ENCODE measurements at places on chromosomes 2 and 18.

DNA sequence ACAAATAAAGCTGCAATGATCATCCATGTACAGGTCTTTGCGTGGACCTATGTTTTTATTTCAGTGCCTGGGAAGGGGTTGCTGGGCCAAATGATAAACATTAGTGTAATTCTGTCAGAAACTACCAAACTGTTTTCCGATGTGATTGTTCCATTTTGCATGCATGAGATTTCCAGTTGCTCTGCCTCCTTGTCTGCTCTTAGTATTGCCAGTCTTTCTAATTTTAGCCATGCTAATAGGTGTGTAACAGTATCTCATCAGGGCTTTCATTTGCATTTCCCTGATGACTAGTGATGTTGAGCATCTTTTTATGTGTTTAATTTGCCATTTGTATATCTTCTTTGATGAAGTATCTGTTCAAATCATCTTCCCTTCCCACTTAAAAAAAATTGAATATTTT lies 67.5 kb downstream of the SP110 start:
- DNase-seq: no peak

- no peak for DNase-seq
Measured at GRCh38 chr2:19667085-19667484, 234.7 kb downstream of the TTC32 start.

DNA sequence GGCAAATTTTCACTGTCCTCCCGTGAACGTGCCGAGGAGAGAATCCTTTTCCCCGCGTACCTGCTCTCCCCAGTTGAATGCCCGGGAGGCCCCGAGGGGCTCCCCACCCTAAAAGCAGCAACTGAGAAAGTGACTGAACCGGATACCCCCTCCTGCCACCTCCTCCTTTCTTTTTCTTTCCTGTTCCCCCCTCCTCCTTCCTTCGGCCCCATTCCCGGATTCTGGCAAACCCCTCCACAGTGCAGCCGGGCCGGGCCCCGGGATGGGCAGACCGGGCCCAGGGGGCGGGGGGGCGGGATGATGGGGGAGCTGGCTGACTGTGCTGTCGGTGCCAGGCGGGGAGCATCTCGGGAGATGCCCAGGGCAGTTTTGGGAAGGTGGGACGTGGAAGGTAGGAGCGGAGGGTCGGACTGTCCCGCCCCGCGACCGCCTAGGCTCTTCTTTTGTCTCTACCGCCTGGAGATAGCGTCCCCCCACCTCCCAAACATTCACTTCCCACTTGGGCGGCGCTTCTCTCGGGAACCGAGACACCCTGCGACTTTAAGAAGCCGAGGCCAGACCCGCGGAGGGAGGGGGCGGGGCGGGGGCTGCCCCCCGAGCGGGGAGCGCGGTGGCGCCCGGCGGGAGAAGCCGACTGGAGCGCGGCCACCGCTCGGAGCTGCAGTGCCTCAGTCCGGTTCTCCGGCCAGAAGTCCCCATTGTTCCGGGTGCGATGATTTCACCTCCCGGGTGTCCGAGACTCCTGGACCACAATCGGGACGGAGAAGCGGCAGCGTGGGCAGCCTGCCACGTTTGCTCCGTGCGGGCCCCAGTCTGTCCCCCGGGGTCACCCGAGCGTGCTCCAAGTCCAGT lies 8.2 kb downstream of the DLX2 start:
- DNase-seq: no peak

DNA sequence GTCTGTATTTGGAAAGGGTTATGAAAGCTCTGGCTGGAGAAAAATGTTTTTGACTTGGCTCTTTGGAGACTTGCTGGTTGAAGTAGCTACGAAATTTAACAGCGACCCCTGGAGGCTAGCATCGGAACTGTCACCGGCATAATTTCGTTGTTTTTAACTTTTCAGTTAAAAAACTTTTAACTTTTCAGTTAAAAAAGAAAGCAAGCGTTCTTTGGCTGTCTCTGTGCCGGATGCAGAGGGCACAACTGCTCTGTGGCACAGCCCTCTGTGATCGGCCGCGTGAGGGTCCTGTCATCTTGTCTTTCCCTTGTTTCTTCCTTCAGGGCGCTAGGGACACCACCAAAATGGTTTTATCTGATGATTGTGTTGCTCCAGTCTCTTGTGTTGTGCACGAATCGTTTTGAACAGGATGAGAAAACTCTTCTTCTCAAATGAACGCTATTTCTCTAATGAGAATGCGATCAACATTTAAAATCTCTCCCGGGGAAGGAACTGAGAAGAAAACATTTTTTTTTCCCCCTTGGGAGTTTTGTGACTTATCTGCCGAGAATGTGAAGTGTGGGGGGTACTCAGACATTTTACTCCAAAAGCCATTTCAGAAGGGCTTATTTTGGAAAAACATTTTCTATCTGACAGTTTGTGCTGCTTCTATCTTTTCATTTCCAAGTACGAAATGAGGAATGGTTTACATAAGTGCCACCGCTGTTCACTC lies 57.1 kb downstream of the ADCYAP1 start:
- DNase-seq: peak; percentile 7

DNA sequence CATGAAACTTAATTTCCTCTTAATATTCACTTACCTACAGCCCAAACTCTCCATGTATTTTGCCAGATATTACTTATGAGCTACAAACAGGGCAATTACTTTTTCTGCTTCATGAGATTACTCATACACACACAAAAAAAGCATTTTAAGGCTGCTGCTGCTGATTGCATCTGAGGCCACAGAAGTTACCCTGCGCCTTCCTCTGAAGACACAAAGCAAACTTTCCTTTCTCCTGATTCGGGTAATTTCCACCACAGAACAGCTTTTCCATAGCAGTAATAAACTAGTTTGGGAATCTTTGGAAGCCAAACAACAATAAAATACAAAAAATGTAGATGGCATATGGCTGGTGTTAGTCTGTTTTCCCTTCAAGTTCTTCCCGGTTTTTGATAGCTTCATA lies 6.2 kb downstream of the TTC32 start:
- DNase-seq: no peak

- DNase-seq: no peak
Measured at GRCh38 chr2:220503431-220503830, 876.0 kb downstream of the SLC4A3 start.

DNA sequence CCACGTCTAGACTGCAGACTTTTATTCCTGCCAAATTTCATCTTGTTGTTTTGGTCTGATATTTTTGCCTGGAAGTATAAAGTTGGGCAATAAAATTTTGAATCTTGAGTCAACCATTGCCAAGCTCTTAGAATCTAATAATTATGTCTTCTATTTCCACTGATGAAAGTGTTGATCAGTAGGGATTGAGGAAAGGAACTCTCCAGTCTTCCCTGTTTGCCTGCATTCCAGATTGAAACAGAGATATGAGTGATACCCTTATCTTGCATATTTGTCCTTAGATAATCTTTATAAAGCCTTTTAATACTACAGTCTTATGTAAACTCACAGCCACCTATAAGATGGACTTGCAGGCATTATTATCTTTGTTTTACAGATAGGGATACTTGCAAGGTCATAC lies 45.5 kb upstream of the UBE2E3 start:
- DNase-seq: no peak

DNA sequence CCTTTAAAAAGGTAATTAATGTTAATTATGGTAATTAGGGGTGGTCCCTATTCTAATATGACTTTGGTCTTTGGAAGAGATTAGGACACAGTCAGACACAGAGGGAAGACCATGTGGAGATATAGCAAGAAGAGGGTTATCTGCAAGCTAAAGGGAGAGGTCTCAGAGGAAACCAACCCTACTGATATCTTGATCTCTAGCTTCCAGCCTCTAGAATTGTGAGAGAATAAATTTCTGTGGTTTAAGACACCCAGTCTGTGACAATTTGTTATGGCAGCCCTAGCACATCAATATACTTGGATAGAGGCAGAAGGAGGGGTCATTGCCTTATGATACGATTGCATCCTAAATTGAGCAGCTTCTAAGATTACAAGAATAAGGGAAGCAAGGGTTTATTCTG lies 21.3 kb upstream of the NT5C1B start:
- no peak for DNase-seq

- no peak for DNase-seq
Measured at GRCh38 chr2:76940559-76940958, 581.6 kb downstream of the LRRTM4 start.

DNA sequence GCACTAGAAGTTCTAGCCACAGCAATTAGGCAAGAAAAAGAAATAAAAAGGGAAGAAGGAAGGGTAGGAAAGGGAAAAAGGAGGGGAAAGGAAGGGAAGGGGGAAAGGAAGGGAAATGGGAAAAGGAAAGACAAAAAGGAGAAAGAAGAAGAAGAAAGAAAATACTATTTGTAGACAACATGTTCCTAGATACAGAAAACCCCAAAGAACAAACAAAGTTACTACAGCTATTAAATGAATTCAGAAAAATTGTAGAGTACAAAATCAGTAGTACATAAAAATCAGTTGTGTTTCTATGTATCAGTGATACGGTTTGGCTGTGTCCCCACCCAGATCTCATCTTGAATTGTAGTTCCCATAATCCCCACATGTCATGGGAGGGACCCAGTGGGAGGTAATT lies 52.3 kb downstream of the RPE start:
- no peak for DNase-seq

DNA sequence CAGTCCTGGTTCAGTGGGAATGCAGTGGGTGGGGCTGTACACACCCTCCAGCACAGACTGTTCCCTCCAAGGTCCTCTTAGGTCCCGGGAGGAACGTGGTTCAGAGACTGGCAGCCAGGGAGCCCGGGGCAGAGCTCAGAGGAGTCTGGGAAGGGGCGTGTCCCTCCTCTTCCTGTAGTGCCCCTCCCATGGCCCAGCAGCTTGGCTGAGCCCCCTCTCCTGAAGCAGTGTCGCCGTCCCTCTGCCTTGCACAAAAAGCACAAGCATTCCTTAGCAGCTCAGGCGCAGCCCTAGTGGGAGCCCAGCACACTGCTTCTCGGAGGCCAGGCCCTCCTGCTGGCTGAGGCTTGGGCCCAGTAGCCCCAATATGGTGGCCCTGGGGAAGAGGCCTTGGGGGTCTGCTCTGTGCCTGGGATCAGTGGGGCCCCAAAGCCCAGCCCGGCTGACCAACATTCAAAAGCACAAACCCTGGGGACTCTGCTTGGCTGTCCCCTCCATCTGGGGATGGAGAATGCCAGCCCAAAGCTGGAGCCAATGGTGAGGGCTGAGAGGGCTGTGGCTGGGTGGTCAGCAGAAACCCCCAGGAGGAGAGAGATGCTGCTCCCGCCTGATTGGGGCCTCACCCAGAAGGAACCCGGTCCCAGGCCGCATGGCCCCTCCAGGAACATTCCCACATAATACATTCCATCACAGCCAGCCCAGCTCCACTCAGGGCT lies 17.5 kb upstream of the FAHD2A start:
- no peak for DNase-seq
